WERI-Rb-1 (cell line): ENCODE measurements at places on chromosomes 3 and 15.

- no peak for DNase-seq
Observed at GRCh38 chr3:3015185-3016089, 94.7 kb downstream of the IL5RA start.

DNA sequence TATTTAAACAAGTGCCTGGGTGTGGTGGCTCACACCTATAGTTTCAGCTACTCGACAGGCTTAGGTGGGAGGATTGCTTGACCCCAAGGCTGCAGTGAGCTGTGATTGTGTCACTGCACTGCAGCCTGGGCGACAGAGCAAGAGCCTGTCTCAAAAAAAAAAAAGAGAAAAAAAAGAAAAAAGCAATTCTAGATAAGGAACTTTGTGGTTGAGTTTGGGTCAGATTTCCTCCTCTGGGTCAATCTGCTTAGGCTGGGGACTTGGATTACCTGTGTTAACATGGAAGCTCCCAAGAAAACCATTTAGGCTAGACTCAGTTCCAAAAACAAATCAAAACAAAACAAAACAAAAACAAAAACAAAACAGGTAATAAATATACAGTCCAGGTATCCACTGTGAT is 50.0 kb downstream of the ITPR1 start:
- no peak for DNase-seq

DNA sequence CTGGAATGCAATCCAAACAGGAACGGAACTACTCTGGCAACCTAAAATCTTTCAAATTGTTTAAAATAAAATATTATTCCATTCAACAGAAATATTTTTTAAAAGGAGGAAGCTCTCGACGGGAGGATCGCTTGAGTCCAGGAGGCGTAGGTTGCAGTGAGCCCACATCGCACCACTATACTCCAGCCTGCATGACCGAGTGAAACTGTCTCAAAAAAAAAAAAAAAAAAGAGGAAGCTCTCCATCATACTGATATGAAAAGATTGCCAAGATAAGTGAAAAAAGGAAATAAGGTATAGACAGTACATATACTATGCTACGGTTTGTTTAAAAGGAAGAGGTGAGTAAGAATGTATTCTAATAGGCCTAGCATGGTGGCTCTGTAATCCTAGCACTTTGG is 3.6 kb downstream of the RAD18 start:
- DNase-seq: no peak

DNA sequence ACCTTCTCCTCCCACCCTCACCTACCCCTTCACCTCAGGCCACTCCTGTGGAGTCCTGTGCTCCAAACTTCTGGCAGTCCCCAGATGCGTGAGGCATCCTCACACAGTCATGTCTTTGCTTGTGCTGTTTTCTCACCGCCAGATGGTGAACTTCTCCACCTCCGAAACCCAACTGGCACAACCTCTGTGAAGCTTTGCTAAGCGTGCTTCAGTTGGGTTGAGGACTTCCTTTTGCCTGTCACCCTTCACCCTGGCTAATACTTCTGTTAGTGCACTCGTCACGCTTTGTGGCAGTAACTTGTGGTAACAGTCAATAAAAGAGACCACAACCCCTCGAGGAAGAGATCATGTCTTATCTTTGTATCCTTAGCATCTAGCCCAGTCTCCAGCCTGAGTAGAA is 42.0 kb upstream of the SKOR1 start:
- DNase-seq: peak; percentile 33

DNA sequence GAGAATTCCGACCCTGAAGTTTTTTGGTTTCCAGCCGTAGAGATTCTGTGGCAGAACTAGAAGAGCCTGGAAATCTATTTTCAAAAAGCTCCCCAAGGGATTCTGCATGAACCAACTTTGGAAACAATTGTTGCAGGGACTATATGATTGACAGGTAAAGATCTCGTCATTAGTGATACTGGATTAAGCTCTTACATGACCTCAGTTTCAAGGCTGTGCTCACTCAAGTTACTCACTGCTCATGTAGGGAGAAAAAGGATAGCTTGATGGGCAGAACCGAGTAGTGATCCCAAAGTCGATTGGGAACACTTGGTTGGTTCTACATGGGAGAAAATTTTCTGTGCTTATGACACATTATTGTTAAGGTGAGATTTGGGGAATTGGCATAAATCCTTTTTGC is 142.3 kb upstream of the RASGRP1 start:
- no peak for DNase-seq

DNA sequence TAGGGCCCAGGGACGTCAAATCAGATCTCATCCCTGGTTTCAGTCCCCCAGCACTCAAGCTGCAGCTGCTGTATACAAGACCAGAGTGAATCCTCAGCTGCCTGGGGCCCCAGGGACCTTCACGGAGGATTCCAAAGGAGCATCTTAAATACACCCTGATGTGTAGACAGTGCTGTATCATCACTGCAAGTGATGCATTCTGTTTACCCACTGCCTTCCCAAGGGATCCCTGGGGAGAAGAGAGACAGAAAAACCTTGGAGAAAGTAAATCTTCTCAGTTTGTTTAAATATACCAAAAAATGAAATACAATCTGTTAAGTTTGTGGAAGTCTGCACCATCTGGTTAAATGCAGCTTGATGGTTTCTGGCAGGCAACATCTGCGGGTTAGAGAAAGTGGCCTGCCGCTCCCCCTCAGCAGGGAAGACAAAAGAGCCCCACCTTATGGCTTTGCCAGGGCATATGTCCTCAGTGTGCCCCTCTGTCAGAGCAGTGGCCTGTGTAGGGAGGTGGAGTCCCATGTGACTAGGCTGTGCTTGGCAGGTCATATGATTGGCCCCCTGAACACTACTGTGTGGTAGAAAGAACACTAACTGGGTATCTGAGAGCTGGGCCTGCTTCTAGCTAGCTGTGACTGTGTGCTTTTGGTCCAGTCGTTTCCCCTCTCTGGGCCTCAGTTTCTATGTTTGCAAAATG is 222.2 kb upstream of the TRIM42 start:
- DNase-seq: no peak

DNA sequence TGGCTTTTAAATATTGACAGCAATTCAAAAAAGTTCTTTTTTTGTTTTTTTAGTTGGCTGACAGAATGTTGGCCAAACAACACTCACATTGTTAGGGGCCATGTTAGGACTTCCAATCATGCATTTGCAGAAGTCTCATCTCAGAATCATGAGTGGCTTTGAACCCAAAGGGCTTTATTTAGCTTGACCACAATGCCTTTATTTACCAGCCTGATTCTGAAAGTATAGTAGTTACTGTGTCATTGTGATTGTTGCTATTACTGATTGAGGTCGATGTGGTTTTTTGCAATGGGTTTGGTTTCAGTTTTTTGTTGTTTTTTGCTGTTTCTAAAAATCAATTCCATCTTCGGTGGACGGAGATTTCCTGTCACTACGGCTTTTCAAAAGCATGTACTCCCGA is 7.2 kb downstream of the GLDN start:
- no peak for DNase-seq

- peak; percentile 37 for DNase-seq
Observed at GRCh38 chr3:49198161-49198560, 26.8 kb downstream of the KLHDC8B start.

GRCh38 chr3:55911266-55911665 is 424.2 kb upstream of the WNT5A start:
- DNase-seq: no peak

DNA sequence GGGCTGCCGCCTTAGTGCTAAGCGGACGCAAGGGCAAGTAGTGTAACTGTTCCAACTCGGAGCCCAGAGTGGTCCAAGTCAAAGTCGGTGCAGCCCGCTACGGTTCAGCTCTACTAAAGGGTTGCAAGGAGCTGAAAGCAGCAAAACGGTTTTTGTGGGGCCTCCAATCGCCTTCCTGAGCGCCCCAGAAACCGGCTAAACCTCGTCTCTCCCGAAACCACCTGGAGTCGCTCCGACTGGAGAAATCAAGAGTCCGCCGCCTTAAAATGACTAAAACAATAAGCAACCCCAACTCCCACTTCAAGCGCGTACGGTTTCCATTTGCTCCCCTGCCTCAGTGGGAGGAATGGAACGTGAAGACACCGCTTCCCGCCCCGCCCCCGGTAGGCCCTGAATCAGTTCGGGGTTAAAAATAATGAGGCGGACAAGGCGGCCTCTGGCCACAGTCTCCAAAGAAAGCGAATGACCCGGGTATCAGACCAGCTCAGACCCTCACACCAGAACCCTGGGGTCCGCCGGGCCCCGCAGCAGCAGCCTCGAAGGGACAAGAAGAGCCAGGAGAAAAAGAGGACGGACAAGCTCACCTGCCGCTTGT is 401 bp downstream of the SEC11A start:
- DNase-seq: peak; percentile 17

- no peak for DNase-seq
Observed at GRCh38 chr3:37670961-37671483, 190.7 kb upstream of the CTDSPL start.

GRCh38 chr3:65636326-65636725 is 402.4 kb downstream of the MAGI1 start:
- DNase-seq: peak; percentile 17

DNA sequence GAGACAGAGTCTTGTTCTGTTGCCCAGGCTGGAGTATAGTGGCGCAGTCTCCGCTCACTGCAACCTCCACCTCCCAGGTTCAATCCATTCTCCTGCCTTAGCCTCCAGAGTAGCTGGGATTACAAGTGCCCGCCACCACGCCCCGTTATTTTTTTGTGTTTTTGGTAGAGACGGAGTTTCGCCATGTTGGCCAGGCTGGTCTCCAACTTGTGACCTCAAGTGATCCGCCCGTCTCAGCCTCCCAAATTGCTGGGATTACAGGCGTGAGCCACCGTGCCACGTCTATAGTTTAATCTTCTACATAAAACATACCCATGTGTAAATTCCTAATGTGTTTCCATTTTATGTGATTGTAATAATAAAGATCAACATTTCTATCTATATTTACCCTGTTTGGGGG is 1.7 kb downstream of the GALK2 start:
- DNase-seq: no peak

DNA sequence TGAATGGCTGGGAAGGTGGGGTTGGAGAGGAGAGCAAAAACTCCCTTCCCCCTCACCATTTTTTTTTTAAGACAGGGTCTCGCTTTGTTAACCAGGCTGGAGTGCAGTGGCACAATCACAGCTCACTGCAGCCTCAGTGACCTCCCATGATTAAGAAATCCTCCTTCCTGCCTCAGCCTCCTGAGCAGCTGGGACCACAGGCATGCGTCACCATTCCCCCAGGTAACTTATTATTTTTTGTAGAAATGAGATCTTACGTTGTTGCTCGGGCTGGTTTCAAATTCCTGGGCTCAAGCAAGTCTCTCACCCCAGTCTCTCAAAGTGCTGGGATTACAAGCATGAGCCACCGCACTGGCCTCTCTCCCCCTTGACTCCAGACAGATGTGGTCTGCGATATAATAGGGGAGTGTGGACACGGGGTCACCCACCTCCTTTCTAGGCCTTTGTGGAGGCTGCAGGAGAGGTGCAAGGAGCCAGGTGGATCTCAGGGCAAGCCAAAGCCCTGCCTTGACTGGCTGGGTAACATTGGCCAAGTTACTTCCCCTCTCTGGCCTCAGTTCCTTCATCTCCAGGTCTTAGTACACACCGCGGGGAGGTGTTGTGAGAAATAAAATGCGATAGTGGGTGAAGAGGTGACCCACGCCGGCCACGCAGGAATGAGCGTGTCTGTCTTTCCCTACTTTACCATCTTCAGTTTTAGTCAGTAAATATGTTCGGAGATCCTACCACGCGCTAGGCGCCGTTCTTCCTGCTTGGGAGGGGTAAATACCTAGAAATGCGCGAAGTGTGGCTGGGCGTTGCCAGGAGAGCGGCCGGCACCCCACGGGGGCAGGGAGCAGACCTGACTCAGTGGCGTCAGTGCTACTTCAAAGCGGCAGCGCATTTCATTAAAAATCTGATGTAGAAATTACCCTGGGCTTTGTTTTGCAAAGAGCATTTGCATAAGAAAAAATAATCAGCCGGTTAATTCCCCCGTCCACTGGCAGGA is 20.2 kb upstream of the CORO2B start:
- DNase-seq: no peak

DNA sequence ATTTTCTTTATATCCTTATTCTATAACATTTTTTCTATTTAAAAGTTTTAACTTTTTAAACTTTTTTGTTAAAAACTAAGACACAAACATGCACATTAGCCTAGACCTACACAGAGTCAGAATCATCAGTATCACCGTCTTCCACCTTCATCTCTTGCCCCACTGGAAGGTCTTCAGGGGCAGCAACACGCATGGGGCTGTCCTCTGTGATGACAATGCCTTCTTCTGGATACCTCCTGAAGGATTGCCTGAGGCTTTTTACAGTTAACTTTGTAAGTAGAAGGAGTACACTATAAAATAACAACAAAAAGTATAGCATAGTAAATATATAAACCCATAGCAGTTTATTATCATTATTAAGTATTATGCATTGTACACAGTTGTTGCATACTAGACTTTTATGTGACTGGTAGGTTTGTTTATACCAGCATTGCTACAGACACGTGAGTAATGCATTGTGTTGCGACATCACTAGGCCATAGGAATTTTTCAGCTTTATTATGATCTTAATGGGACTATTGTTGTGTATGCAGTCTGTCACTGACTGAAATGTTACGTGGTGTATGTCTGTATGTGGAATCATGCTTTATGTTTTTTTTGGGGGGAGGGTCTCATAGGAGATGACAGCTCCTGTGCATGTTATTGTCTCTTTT is 18.2 kb downstream of the ATP1B3 start:
- DNase-seq: no peak

- DNase-seq: no peak
Observed at GRCh38 chr3:172157564-172158258, 118.3 kb downstream of the FNDC3B start.

DNA sequence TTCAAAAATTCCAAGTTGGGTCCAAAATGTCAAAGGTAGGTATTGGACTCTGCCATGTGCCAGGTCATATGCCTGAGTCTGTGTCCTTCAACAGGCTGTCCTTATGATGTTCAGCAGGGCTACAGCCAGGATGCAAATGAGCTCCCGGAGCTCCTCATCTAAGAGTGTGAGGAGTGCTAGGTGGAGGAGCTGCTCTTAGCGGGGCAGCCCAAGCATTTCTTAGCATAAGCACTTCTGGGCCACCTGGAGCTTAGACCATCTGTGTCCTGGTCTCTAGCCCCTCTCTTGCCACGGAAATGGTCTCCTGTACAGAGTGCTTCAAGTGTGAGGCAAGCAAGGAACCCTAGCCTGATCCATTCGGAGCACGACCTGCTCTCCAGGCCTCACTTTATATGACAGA is 64.6 kb upstream of the PRR23C start:
- DNase-seq: no peak
